ENCODE measurements at places on chromosomes 4 and X.

DNA sequence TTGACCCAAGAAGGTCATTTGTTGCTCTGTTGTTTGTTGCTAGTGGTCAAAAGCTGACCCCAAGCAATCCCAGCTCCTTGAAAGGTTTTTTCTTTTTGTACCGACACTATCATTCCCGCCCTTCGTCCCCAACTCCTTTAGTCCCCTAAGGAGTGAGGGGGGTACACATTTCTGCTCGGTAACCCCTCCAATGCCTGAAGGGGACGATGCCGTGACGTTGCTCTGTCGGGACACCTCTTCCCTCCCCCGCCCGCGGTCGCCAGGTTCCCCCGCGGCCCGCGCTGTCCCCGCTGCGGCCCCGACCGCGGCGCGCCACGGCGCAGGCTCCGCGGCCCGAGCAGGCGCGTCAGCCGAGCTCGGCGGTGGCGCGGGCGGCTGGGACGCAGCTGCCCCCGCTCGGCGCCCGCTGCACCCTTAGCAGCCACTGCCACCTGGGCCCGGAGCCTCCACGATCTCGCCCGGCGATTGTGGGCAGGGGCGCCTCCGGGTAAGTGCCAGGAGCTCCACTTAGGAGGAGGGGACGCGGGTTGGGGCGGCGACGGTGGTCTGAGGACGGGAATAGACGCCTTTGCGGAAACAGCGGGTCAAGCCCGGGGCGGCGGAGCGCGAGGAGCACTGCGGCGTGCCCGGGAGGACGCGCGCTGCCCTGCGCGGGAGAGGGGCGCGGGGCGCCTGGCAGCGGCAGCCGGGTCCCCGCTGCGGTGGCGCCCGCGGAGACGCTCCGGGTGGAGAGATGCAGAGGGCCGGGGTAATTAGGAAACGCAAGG is at the start of gene GLRB:
Gene GLRB, plus strand, starts transcription at position 340 of the 767 bp plus-strand sequence. CDS start 1,875 bp downstream, outside the sequence.
- no peak for DNase-seq

DNA sequence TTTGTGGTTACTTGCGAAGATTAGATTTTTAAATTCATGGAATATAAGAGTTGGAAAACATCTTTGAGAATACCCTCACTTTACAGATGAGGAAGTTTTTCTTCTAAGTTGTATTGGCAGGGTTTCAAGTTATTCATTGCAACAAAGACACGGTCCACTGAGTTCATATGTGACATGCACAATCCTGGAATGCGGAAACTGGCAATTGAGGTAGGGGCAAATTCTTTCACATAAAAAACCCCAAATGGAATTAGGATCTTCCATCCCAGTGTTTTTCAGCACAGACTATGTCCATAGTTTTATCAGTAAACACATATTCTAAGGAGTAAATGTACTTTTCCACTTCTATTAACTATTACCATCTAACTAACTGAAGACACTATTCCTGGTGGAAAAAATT is 81.8 kb upstream of the NAP1L5 start:
- no peak for DNase-seq

- no peak for DNase-seq
Observed at GRCh38 chrX:128699716-128700285, 647.6 kb upstream of the ACTRT1 start.

DNA sequence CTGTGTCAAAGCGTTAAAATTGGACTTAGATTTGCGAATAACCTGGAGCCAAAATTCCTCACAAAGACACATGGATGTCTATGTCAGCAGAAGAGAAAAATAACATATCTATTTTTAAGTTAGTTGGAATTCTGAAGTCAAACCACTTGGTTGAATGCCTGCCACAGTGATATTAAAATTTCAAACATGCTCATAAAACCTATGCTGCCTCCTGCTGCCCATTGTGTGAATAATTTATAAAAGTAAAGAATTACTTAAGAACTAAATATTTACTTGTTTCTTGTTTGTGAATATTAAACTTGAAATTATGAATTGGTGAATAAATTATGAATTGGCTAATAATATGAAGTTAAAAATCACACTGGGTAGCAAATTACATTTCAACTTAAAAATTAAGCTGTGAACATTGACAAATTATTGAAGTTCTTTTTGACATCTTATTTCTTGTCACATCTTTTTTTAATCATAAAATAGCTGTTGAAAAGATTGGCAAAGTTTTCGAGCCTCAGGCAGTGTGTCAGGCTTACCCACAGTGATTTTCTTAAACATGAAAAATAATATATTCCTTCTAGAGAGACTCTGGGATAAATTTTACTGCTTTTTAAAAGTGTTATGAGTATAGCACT is 35.4 kb downstream of the FABP2 start:
- DNase-seq: no peak

- DNase-seq: no peak
Observed at GRCh38 chr4:4200624-4201023, 26.1 kb downstream of the OTOP1 start.

DNA sequence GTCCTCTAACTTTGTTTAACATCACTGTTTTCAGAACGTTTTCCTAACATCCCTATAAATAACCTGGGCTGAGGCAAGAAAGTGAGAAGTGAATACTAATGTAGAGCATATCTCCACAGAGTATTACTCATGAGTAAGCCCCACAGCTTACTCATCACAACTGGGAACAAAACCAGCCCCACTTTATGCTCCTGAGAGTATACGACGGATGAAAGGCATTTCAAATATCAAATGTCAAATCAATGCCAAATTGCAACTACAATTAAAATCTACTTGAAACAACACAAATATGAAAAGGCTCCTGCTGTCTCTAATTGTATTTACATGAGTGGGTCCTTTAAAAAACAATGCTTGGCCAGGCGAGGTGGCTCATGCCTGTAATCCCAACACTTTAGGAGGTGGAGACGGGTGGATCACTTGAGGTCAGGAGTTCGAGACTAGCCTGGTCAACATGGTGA is 41.2 kb downstream of the SH3RF1 start:
- DNase-seq: no peak

DNA sequence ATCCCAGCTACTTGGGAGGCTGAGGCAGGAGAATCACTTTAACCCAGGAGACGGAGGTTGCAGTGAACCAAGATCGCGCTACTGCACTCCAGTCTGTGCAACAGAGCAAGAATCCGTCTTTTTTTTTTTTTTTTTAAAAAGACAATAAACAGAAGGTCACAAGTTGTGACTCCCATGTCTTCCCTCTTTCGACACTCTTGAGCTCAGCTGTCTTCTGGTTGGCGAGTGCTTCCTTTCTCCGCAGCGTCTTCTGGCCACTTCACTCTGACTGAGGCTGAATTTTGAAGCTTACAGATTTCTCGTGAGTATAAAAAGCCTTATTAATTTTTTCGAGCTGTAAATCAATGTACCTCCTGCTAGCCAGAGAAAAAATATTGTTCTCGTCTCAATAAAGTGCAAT is 124.9 kb downstream of the STOX2 start:
- no peak for DNase-seq

DNA sequence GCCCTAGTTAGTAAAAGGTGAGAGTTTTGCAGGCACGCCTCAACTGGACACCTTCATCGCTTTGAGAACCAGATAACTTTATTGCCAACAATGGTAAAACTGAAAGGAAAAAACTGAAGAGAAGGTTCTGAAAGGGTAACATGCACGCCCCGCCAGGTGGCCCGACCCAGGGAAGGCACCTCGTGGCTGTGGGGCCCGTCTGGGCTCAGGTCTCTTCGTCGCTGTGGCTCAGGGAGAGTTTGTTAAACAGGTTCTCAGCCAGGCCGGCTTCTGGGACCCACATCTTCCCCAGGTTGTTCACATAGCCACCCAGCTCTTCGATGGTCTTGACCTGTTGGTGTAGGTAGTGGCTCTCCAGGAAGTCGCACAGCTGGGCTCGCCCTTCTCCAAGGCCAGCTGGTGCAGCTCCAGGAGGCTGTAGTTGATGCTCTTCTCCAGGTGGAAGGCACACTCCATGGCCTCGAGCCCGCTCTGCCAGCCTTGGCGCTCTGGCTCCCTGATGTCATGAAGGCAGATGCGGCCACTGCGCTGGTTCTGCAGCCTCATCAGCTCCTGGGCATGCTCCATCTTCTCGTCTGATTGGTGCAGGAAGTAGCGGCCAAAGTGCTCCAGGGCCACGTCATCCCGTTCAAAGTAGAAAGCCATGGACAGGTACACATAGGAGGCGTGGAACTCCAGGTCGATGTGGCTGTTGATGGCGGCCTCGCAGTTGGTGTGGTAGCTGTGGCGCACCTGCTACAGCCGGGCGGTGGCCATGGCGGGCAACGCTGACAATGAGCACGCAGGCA is 69.7 kb downstream of the FAM47C start:
- DNase-seq: no peak

- no peak for DNase-seq
Observed at GRCh38 chrX:97850911-97851310, 967.2 kb downstream of the RPA4 start.

GRCh38 chr4:181021213-181021612 is 1222.0 kb upstream of the TENM3 start:
- DNase-seq: no peak

DNA sequence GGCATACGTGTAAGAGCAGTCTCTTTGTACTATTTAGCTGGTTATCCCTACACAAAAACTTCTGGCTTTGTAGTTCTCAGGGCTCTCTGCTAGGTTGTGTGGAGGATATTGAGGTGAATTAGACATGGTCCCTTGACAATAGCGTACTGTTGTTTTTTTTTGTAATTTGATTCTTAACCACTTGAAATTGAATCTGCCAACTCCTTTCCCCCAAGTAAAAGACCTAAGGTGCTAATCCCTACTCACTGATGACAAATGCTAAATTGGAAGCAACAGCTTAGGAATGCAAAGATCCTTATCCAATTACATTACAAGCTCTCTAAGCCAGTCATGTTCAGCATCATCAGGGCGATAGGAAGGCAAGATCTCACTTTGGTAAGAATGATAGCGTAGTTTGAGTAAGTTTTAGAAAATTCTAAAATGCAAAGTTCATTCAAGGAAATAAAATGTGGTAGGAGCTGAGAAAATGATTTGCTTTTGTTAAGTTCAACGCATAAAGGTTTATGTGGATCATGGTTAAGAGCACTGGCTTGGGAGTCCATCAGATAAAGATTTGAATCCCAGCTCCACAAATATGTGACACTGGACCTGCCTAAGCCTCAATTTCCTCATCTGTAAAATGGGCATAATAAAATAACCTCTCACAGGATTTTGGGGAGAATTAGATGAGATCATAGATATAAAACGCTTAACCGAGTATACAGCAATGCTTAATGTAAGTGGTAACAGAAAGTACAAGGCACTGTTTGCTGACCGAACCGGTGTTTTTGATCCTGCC is 39.3 kb downstream of the DOCK11 start:
- no peak for DNase-seq

- no peak for DNase-seq
Observed at GRCh38 chrX:6701085-6701484, 166.2 kb upstream of the VCX3A start.

DNA sequence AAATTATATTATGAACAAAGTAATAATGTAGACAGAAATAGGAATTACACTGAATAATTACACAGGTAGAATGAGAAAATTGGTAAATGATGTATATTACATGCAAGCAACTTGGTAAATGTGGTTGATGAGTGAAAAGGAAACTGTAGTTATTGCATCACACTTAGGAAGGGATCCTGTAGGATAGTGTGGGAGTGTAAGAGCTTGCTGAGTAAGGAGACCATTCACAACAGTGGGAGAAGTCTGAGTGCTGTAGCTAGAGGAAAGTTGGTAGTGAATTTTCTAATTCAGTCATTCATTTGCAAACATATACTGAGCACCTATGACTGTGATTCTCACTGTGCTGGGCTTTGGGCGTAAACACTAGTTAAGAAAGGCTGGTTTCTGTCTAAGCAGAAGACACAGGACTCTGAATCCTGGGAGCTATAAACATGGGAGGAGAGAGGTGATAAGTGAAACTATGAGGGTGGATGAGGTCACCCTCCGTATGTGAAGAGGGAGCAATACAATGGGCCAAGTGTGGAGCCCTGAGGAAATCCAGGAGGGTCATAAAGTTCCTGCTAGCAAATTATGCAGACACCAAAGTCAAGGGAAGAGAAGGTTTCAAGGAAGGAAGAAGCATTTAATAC is 14.2 kb upstream of the CPE start:
- DNase-seq: no peak

DNA sequence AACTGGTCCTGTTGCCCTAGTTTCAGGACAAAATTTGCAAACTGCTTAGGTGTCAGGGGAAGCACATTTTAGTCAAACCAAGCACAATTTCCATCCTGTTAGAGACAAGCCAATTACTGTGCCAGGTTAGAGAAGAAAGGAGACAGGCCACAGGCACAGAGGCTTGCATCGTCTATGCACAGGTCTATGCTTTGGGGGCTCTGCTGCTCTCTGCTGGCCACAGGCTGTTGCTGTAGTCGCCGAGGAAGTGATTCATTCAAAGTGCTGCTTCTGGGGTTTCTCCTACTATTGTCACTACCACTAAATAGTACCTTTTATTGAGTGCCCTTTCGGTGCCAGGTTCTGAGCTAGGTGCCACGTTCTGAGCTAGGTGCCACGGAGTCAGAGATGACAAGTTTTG is 45.5 kb downstream of the VGLL1 start:
- peak; percentile 11 for DNase-seq

DNA sequence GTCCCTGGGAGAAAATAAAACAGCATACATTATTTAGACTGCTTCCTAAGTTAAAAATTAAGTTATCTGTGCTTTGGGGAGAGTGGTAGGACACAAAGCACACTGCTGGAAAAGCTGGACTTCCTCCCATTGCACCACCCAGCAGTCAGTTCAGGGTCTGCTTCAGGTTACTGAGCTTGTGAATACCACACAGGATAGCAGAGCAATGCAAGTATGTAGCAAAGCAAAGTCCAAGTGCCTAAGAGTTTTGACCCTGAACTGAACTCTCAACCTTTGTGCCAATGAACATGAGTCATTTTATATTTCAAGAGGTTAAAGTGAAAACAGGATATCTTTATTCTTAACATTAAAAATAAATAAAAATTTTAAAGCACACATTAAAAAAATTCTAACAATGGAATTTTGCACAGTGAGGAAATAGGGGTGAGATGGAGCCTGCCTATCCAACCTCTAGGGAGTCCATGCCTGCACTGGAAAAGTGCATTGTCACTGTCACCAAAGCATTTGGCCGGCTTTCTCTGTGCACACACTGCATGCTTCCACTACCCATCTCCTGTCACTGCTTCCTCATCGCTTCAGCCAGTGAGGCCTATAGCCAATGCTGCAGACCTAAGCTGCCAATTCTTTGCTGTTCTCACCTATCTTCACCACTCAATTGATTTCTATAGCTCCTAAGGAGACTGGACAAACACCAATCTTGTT is 50.9 kb downstream of the ABCG2 start:
- no peak for DNase-seq

- no peak for DNase-seq
Observed at GRCh38 chr4:2948895-2949781, 14.1 kb downstream of the NOP14 start.
